Prostate gland (tissue), 2 donors: ENCODE measurements at places on chromosomes 1 and 21. TPM values are rescaled to one million over a fixed set of nuclear protein-coding genes. Genes with fewer than 3 reads are reported as not detected.

GRCh38 chr1:9646037-9646436 is 5.5 kb upstream of the PIK3CD start:
- DNase-seq: no peak

Gene AKR7A2
- 172 TPM for total RNA-seq

Gene CADM3
- 0.23 TPM for total RNA-seq

GRCh38 chr1:207073906-207074820 is 14.5 kb upstream of the C4BPB start:
- DNase-seq: no peak

- no peak for DNase-seq
Measured at GRCh38 chr1:147336291-147336690, 93.8 kb downstream of the CHD1L start.

DNA sequence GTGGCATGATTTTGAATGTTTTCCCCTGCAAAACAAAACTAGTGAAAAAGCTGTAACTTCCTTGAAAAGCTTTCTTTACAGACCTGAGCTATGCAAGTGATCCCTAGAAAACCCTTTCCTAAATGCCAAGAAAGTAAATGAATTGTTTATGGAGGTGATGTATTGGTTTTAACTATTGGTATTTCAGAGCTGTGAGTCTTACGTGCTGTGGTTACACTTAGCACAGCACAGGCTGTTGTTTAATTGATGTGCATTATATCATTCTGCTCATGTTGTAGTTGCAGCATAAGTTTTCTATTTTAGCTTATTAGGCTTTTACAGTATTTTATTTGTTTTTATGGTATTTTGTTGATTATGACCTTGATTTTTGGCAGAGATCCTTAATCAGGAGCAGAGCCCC is 74.1 kb upstream of the DYNLT5 start:
- DNase-seq: no peak

GRCh38 chr1:207852576-207853371 is 58.2 kb downstream of the CD34 start:
- no peak for DNase-seq

DNA sequence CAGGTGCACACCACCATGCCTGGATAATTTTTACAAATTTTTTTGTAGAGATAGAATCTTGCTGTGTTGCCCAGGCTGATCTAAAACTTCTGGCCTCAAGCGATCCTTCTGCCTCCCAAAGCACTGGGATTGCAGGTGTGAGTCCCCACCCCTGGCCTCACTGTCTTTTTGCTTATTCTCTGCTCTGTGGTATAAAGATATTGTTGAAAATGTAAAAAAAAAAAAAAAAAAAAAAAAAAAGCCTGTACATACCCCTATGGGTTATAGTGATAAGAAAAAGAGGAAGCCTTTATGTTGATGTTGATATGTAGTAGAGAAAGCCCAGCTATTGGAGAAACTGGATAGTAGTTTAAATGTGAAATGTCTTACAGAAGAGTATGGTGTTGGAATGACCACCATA is 125.8 kb downstream of the XPR1 start:
- no peak for DNase-seq

GRCh38 chr1:203150511-203151297 is 23.2 kb downstream of the ADORA1 start:
- no peak for DNase-seq

- no peak for DNase-seq
Measured at GRCh38 chr1:115233598-115233997, 104.5 kb downstream of the NGF start.

DNA sequence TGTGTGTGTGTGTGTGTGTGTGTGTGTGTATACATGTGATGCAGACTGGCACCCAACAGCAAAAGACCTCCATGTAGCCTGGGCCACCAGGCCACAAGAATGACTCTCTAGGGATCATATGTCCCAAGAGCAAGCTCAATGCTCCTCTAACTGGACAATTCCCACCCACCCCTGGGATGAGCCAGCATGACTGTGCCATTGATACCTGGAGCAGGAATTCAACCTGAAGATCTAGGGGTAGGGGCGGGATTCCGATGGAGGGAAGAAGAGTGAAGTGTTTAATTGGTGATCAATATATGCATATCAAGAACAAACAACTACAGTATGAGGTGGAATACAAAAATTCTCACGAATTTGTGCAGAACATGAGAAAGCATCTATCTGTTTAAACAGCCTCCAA is 136.2 kb downstream of the PSMG1 start:
- no peak for DNase-seq

Gene KRTAP7-1
- total RNA-seq: not detected

GRCh38 chr1:237031480-237031879 is 10.5 kb upstream of the RYR2 start:
- no peak for DNase-seq

DNA sequence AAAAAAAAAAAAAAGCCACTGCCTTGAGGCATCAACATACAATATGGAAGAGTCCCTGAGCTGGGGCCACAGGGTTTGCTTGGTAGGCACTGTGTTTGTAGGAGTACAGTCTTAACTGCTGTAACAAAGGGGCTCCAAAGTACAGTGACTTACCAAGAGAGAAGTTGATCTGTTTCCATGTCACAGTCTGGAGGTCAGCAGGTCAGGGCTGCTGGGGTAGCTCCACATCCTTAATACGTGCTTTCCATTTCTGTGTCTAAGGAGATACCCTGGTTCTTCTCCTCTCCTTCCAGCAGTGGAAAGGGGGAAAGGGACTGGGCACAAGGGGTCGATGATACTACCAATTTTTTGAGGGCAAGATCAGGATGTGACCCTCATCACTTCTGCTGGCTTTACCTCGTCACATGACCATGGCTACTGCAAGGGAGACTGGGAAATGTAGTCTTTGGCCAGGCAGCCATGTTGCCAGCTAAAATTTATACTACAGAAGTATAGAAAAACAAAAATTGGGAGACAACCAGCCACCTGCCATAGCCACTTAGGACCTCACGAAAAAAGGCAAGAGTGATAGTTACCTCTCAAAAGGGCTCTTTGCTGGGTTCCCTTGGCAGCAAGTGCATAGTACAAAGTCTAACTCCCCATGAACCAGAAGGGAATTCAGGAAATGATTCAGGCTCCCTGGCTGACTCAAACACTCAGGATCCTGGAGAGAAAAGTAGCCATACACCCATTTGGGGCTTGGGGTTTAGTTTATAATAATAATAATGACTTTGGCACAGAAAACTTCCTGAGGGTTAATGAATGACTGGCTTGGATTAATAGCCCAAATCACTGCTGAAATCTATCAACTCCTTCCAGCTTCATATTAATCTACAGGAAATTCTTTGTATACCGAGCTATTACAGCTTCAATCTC is 52.7 kb upstream of the ATP5PO start:
- no peak for DNase-seq

DNA sequence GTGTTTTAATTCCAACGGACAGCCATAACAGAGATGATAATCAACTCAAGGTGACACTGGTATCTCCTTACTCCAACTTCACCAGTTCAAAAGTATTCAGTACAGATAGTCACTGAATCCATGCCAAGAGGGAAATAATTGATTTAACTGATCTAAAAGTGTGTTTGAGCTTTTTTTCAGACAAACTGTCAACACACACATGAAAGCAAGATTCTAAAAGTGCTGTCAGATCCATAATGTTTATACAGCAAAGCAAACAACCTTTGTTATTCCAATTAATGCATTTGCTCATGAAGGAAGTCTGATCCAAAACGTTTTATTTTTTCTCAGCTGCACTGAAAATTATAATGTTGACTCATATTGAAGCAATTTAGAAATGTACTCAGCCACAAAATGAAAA is 5.9 kb upstream of the PRKAA2 start:
- DNase-seq: no peak

GRCh38 chr1:227731696-227732585 is 3.2 kb downstream of the JMJD4 start:
- no peak for DNase-seq

Gene PRRC2C
- 115 TPM for total RNA-seq

Gene TNNT2
- 3.5 TPM for total RNA-seq

DNA sequence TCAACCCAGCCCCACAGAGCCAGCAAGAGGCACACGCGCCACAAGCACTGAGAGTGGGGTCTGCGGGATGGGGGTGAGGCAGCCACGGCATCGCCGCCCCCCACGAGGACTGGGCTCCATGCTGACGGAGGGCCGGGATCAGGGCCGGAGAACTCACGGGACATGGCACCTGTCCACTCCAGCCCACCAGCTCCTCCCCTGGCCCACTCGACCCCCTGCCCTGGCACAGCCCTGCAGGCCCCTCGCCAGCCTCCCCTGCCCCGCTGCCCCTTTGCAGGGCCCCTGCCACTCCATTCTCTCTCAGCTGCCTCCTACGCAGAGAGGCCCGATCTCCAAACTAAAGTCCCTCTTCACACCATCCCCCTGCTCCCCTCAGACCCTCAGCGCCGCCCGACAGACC is 134.0 kb downstream of the NPHP4 start:
- no peak for DNase-seq

DNA sequence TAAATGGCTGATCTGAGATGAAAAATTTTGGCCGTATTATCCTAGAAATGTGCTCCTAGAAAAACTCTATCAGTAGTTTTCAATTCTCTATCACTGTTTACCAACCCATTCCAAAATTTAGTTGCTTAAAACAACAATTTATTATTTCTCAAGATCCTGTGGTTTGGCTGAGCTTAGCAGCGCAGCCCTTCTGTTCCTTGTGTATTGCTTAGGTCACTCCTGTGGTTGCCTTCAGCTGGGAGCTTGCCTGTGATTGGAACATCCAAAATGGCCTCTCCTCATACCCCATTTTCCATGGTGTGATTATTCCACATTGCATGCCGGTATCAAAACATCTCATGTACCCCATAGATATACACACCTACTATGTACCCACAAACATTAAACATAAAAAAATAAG is 22.8 kb upstream of the STUM start:
- DNase-seq: no peak

DNA sequence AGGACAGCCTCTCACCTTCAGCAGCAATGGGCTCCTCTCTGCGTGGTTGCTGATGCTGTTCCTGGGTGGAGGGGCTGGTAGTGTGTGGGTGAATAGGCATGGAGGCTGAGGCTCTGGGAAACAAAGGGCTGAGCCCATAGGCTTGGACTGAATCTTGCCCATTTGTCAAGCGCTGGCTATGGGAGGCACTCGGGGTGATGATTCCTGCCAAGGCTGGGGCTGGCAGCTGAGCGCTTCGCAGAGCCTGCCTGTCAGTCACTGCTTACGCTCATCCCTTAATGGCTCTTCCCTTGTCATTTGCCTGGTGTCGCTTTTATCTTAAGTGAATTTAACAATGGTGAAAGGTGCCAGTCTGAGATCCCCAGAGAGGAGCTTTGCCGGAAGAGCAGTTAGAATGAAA is 353.3 kb downstream of the PBX1 start:
- DNase-seq: no peak

- no peak for DNase-seq
Measured at GRCh38 chr1:63642901-63643300, 49.7 kb downstream of the PGM1 start.

- DNase-seq: no peak
Measured at GRCh38 chr1:103941086-103941485, 191.4 kb downstream of the AMY1C start.
